CD8-positive, alpha-beta memory T cell (primary cell): ENCODE measurements at places on chromosomes 4 and X.

DNA sequence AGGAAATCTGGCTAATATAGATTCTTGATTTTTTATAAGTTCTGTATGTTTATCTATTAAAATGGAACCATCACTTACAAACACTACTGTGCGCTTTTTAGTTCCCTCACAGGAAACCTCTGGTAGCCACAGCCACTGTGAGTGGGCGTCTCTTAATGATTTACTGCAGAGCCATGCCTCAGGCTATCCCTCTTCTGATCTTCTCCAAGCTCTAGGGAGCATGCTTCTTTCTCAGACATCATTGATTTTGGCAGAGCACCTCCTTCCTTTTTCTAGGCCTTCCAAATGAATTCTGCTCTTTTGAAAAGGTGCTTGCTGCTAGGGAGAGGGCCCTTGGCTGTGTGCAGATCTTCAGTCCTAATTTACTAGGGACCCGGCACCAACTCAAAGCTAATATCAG lies 61.1 kb upstream of the STS start:
- no peak for DNase-seq

DNA sequence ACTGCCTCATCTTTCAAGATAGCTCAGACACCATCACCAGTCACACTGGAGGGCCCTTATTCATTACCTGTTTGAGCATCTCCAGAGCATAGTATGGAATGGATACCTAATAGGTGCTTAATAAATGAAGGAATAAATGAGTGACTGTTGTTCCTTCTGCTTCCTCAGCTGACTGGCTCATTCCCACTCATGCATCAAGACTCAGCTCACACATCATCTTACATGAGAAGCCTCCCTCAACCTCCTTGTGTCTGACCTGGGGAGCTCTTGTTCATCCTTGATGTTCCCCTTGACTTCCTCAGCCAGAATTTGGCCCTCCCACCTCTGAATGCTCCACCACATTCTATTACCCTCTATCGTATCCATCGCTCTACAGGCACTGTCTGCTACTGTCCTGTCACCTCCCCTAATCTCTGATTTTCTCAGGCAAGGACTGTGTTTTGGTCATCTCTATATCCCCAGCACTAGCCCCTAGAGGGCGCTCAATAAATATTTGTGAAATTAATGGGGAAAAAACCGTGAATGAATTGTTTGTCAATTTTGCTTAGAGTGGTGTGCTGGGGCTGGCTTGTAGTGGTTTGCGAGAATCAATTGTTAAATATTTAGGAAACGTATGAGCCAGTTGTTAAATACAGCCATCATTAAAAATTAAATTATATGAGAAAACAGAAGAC lies 88.3 kb downstream of the NHSL2 start:
- peak; percentile 26 for DNase-seq

DNA sequence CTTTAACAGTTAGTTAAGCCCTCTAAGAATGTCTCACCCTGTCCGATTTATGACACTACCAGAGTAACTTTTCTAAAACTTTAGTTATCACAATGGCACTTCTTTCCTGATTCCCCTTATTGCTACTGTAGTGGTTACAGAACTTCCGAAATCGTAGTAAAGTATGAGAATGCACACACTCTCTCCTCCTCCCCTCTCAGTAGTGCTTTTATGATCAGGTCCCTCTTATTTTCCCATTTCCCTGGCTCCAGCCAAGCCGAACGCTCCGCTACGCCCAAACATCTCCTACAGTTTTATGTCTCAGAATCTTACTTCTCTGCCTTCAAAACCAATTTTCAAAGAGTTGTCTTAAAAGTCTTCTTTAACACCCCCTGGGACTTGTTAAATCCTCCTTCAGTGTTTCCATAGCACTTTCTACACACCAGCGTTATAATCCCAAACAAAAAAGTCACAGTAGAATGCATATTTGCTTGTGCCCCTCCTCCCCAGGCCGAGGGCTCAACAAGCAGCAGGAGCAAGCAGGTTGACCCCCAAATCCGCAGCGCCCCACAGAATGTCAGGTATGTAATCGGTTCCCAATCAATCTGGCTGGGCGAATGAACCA lies 671 bp downstream of the HPF1 start:
- no peak for DNase-seq

- no peak for DNase-seq
Measured at GRCh38 chrX:109760209-109760921, 27.3 kb upstream of the ACSL4 start.

GRCh38 chrX:20026278-20026677 lies 35.4 kb upstream of the BCLAF3 start:
- DNase-seq = no peak

GRCh38 chr4:5758741-5759140 lies 47.7 kb downstream of the EVC start:
- no peak for DNase-seq

DNA sequence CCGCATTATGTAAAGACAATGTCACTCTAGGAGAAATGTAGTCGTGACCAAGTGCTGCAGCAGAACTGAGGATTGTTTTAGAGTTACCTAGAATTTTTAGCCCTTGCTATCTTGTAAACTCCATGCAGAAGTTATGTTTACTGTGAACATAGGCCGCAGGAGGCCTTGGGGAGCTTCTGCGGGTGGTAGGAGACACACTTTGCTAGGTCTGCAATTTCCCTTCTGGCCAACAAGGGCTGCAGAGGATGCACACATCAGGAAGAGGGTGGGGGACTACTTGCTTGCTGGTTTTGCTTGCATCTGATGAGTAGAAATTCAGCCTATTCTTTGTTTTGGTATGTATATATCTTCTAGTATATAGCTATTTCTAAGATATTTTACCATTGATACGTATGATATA lies 23.1 kb downstream of the BANK1 start:
- no peak for DNase-seq

DNA sequence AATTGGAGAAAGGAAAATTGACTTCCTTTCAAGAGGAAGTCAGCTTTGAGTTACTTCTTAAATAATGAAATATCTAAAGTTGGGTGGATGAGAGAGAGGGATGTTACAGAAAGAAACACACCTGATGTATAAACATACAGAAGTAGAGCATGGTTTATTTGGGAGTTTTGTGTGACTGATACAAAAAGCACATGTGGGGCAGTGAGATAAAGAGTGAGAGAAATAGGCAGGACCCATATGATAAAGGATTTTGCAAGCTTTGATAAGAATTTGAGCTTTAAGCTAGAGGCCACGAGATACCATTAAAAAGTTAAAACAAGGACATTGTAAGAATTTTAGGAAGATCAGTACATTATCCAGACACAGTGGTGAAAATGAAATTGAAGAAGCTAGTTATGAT lies 263.3 kb upstream of the GPRIN3 start:
- no peak for DNase-seq

- no peak for DNase-seq
Measured at GRCh38 chrX:12440246-12440645, 302.0 kb downstream of the FRMPD4 start.

DNA sequence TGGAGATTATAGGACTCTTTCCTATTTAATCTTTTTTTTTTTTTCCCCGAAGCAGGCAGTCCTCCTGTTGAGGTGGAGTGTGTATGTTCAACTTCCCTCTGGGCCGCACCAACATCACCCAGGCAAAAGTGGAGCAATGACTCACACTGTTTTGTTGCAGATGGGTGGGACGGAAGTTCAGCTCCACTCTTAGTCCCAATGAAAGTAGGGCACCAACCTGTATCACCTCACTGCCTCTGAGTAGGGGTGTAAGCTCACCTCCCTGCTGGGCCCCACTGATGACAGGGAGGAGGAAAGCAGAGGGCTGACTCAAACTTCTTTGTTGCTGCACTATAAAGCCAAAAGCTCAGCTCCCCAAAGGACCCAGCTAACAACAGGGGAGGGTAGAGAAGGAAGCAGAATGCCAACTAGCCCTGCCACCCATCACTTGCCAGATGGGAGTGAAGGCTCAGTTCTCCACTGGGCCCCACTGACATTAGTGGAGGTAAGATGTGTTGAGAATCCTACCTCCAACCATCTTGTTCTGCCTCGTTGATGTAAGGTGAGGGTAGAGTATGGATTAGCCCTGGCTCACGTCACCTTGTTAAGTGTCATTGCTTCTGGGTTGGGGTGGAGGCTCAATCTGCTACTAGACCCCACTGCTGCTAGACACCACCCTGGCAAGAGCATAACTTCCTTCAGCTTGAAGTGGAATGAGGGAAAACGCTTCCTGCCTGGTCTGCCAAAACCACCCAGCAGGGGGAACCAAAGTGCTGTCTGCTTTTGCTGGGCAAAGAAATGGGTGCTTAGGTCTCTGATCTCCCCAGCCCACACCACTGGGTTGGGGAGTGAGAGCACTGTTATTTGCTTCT lies 14.1 kb downstream of the RPS6KA3 start:
- peak; percentile 79 for DNase-seq

DNA sequence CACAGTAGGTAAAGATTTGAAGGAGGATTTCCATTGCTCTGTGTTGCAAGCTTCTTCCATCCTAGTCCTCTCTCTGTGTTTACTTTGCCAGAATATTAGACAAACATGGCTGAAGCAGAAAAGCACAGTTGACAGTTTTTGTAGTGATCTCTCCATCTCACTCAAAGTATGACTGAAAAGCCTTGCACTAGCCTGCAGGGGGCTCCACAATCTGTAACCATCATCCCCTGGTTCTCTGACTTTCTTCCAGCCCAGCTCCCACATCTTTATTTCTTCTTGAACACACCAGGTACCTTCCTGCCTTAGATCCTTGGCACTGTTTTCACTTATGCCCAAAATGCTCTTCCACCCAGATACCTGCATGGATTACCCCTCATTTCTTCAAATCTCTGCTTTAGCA lies 34.1 kb upstream of the HHIP start:
- DNase-seq = no peak

DNA sequence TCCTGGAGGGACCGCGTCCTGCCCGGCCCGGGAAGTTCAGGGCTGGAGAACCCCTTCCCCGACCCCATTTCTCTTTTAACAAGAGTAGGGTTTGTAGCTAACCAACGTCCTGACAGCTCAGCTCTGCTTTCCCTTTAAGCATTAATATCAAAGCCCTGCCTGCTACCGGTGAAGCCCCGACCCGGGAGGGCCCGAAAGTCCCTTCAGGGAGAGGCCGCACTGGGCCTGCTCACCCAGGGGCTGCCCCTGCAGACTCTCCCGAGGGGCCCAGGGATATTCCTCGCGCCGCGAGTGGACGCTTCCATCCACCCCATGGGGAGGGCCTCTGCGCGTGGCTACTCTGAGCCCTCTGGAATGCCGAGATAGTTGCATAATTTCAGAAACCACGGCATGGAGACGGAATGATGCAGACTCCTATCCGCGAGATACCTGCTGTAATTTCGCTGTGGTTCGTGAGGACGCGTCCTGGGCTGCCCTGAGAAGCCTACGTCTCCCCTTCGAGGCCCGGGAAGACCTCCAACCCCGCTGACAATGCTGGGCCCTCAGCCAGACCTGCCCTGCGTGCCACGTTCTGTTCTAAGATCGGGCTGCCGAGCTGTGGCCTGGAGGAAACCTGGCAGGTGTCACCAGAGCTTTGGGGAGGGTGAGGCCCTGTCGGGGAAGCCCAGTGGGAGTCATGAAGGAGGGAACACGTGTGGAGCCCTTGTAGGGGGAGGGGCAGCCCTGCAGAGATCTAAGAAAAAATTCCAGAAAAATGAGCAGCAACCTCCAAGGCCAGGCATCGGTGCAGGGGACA lies 999 bp upstream of the CTBP1 start:
- peak; percentile 53 for DNase-seq

DNA sequence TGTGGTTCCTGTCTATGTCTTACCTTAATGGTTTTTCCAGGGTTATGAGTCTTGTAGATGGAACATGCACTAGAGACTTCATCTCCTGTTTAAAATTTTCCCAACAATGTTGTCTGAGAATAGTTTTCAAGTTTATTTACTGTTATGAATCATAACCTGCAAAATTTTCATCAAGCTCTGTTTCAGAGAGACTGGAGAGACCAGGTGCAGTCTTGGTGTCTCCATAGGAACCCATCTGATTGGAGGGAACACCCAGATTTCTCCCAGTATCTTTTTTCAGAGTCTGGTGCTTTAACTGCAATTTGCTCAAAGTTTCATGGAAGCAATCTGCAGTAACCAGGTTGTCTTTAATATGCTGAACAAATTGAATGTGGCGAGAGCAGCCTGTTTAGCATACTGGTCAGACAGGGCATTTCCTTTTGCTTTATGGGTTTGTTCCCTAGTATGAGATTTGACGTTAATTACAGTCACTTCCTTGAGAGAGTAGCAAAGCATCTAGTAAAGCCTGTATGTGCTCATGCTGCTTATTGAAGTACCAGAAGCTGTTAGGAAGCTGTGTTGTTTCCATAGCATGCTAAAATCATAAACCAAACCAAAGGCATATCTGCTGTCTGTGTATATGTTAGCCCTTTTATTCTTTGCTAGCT lies 18.8 kb upstream of the VSIG1 start:
- DNase-seq = no peak

DNA sequence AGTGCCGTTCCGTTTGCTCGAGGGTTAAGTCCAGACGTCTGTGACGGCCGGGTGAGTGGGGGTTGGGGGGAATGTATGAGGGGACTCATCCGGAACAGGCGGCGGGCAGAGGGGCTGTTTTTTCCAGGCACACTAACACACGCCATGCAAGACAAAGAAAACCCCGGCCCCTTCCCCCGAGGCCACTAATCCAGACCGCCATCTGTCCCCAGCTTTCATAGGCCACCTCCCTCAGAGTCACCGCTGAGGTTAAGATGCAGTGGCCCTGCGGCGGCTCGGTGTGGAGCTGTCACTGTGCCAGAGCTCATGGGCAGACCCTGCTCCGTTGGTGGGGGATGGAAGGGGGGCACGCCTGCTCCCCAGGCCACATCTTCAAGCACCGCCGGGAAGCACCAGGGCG lies 34.1 kb downstream of the SORCS2 start:
- DNase-seq = no peak

GRCh38 chr4:92303621-92304027 lies at the start of gene GRID2:
TSS of gene GRID2 (plus strand) at chr4:92303966.
- no peak for DNase-seq

DNA sequence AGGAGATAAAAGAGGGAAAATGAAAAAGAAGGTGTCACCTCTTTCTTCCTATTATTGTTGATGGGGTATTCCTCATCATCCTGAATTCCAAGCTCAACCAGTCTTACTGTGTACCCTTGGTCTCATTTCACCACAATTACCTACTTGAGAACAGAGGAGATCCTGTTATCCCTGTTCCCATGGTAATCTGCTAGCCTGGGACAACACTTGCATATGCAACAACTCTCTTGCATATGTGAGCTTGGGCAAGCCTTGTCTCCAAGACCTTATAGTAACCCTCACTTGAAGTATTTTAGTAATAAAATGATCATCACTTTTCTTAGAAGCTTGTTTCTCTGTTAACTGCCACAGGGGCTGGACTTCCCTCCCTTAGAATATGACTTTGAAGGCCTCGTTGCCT lies 253.7 kb downstream of the NAP1L3 start:
- no peak for DNase-seq
